Stimulated activated CD4-positive, alpha-beta T cell treated with anti-CD3 and anti-CD28 coated beads, Interleukin-2, amount 100 ng/mL, for 24 hours (primary cell): ENCODE measurements at places on chromosomes 5 and 9.

DNA sequence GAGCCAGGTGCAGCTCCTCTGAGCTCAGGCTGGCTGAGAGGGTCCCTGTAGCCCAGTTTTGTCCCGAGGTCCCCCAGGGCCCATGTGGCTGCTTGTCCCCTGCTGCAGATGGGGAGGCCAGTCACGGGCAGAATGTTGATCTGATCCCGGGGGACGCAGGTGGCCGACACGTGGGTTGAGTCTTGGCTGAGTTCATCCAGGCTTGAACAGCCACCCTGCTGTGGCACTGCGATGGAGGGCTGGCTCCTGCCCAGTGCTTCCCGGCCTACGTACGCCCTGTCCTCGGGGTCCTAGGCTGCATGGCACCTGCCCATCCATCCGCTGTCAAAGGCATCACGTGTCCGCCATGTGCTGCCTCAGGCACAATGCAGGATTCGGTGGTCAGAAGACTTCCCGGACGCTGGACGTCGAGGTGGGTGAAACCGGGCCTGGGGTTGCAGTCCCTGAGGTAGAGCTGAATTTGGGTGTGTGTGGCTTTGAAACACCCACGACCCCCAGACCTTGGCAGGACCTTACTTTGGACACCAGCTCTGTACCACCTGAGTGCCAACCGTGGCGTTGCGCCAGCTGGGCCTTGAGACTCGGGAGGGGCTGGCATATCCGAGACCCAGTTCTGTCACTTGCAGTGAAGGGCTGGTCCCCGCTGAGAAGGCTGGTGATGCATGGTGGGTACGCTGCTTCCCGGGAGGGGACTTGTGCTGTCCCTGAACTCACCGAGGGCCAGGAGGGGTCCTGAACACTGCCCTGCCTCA lies 22.3 kb downstream of the RXRA start:
- no peak for DNase-seq

DNA sequence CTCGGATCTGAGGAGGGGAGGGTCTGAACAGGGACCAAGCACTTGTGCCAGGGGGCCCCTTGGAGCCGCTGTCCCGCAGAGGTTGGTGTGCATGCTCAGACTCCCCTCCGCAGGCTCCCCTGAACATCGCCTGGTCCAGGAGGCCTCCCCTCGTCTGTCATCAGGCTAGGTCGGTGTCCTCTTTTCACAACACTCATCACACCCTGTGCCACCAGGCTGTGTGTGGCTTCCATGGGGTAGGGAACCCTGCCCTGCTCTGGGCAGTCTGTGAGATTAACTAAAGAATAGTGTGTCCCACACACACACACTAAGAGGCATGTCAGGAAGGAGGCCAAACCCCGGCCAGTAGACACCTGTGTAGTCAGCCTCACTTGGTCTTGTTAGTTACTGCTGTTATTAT lies 119.3 kb downstream of the C5orf15 start:
- no peak for DNase-seq

- no peak for DNase-seq
Measured at GRCh38 chr5:95768731-95769130, 37.6 kb downstream of the RHOBTB3 start.

GRCh38 chr9:33446946-33447798 lies at the start of gene AQP3:
AQP3 (minus strand) TSS chr9:33447593; CDS start chr9:33447530, 63 bp downstream.
- DNase-seq = peak; percentile 70

DNA sequence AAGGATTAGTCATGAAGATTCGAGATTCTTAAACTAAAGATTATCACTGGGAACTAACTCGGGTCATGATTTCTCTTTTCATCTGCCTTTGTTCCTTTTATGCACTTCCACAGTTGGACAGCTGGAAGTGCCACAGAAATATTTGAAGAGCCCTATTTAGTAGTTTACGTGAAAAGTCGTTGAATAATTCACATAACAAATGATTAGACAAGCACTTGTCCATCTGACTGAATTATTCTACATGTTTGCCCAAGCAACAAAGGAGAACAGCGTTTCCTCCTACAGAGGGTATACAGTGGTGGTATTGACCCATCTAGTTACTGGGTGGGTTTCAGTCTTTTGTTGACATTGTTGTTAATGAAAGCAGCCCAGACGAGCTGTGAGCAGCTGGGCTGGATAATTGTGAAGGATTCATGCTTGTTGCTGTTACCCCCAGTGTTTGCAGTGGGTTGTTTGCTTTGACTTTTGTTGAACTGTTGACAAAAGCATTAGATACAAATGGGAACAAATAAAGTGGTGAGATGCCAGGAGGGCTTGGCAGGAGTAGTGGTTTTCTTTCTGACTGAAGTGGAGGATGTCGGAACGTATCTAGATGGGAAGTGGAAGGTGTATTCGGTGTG lies 96.2 kb downstream of the TLE4 start:
- no peak for DNase-seq

- DNase-seq = no peak
Measured at GRCh38 chr9:37514999-37515398, 29.3 kb downstream of the POLR1E start.

DNA sequence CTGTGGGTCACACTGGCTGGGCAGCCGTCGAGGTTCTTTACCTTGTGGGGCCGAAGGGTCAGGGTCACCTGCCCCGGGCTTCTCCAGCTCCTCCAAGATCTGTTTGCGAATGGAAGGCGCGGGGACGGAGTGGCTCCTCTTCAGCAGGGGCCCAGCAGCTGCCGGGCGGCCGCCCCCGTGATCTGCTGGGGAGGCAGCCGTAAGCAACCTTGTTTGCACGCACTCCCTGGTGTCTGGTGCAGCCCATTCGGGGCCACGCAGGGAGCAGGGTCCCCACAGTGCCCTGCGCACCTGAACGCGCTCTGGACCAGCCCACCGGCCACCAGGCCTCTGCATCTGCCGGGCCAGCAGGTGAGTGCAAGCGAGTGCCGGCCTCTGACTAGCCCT lies 34.9 kb downstream of the PNPLA7 start:
- DNase-seq = no peak

- DNase-seq = no peak
Measured at GRCh38 chr5:159888860-159889259, 27.4 kb upstream of the ADRA1B start.

- no peak for DNase-seq
Measured at GRCh38 chr5:59346982-59347381, 546.5 kb downstream of the PDE4D start.

- no peak for DNase-seq
Measured at GRCh38 chr9:111481885-111482636, 2.1 kb downstream of the ECPAS start.

DNA sequence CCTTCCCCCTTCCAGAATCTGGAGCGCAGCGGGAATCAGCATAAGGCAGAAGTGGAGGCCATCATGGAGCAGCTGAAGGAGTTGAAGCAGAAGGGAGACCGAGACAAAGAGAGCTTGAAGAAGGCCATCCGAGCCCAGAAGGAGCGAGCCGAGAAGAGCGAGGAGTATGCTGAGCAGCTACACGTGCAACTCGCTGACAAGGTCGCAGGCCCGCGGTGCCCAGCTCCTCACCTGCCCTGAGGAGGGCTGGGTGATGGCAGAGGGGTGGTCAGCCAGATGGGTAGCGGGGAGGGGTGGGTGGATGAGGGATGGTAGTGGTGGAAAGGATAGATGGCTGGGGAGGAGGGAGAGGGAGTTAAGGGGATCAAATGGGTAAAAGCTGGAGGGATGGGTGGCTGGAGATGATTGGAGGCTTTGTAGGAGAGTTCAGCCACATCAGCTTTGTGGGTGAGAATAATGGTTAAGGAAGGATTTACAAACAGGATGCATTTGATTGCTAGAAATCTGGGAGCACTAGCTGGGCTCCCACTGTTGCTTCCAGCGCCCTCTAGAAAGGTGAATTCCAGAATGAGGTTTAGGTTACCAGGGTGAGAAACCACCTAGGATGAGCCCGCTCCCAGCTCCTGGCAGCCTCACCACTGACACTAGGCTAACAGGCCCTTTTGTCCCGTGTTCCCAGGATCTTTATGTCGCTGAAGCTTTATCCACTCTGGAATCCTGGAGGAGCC lies 19.7 kb upstream of the GLE1 start:
- no peak for DNase-seq

DNA sequence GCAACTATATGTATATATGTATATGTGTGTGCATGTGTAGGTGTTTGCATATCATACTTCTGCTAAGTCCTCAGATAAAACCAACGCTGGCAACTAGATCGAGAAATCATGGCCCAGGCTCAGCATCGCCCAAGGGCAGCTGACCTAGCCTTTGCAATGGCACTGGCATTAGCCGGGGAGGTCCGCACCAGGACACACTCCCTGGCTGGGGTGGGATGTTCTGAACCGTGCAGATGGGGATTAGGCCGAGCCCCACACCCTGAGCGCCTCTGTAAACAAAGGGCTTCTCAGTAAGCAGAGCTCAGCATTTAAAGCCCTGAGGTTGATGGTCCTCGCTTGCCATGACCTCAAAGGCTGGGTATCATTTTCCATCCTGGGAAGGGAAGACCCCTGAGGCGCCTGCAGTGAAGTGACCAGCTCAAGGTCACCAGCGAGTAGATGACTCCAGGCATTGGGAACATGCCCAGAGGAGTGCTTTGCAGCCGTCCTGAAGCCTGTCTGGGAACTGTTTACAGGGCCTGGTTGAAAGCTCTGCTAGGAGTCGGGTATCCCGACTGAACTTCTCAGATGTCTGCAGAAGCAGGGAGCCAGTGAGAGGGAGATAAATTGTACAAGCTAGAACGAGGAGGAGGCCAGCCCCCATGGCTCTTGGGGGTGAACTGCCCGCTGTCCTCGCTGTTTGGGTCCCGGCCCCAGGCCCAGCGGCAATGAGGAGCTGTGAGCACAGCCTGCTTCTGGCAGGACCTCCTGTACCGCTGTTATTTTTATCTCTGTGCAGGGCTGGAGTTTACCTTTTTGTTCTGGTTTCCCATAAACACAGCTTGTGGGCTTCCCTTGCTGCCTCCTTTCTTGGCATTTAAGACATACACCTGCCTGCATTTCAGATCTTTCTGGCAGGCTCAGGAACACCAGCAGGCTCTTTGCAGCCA lies 18.4 kb downstream of the GADD45G start:
- no peak for DNase-seq

- DNase-seq = no peak
Measured at GRCh38 chr9:34240006-34240405, 61.2 kb downstream of the UBAP1 start.

DNA sequence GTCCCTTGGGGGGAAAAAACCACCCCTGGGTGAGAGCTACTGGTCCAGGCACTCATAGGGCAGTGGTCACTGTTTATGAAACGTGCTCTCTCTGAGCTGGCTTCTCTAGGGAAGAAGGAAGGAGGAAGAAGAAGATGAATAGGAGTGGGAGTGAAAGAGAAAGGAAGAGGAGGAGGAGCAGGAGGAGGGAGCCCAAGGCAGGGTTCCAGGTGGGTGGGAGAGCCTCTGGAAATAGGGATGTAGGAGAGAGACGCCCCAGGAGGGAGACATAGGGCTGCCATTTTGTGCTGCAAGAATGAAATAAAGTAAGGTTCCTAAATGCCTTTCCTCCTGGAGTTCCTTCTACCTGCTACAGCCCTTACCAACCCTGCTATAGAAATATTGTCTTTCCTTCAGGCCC lies 65.7 kb downstream of the PCDH1 start:
- no peak for DNase-seq

GRCh38 chr9:36831381-36832161 lies 202.5 kb downstream of the PAX5 start:
- no peak for DNase-seq

GRCh38 chr5:14806456-14806855 lies 65.1 kb downstream of the ANKH start:
- no peak for DNase-seq

GRCh38 chr5:39578887-39579497 lies 154.2 kb upstream of the DAB2 start:
- DNase-seq = no peak

DNA sequence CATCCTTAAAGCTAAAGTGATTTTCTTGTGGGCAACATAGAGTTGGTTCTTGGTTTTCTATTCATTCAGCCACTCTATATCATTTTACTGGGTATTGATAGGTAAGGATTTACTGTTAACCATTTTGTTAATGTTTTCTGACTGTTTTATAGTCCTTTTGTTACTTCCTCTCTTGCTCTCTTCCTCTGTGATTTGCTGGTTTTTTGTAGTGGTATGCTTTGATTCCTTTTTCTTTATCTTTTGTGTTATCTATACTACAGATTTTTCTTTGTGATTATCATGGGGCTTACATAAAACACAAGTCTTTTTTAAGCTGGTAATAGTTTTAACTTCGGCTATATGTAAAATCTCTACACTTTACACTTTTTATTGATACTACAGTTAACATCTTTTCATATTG lies 43.3 kb downstream of the CREBRF start:
- no peak for DNase-seq

DNA sequence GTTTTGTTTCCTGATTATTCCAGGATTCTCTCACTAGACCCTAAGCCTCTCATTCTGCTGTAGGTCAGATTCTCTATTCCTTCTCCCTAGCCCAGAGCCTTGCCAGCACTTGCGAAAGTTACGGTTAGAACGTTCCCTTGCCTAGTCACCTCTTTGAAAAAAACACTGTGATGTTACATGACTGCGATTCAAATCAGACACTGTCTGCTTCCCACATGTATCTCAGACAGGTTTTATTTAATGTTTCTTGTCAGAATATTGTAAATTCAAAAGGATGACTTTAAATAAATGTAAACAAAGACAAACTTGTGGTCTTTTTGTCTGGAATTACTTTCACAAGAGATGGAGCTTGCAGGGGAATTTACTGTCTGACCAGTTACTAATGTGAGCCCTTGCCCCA lies 116.5 kb upstream of the OTULINL start:
- no peak for DNase-seq

GRCh38 chr5:14172149-14172795 lies 29.1 kb downstream of the TRIO start:
- no peak for DNase-seq

DNA sequence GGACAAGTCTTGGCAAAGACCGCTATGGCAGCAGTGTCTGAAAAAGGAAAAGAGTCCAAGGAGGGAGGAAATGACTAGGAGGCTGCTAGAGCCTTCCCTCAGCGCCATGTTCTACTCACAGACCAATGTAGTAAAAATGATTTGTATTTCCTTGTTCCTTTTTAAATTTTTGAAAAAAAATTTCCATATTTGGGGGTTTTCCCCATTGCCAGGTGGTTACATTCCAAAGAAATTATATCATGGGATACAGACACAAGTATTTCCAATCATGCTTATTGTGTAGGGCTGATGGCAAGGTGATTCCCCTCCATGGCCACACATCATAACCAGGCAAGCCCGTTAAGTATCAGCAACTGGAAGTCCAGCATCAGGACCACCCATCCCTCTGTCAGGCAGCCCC lies 138.2 kb downstream of the PIP5K1B start:
- DNase-seq = no peak

- DNase-seq = no peak
Measured at GRCh38 chr5:149745943-149746324, 15.8 kb downstream of the PPARGC1B start.

- no peak for DNase-seq
Measured at GRCh38 chr5:30040488-30041118, 1152.9 kb upstream of the CDH6 start.
